ENCODE measurements at places on chromosomes 5 and 9. TPM values are rescaled to one million over a fixed set of nuclear protein-coding genes. Genes with fewer than 3 reads are reported as not detected.

The PTGDS gene
- 4.8 TPM for total RNA-seq

The WNK2 gene
- total RNA-seq: 69.4 TPM

The NIM1K gene
- 0.07 TPM for total RNA-seq

The GFPT2 gene
- 89.8 TPM for total RNA-seq

The CCNJL gene
- 26.9 TPM for total RNA-seq

The CHSY3 gene
- total RNA-seq: 0.37 TPM

The AGTPBP1 gene
- 53.3 TPM for total RNA-seq

The HTR4 gene
- not detected for total RNA-seq

The MZB1 gene
- total RNA-seq: 0.31 TPM

The GPR21 gene
- total RNA-seq: 1.0 TPM

The CNTLN gene
- 13.7 TPM for total RNA-seq

DNA sequence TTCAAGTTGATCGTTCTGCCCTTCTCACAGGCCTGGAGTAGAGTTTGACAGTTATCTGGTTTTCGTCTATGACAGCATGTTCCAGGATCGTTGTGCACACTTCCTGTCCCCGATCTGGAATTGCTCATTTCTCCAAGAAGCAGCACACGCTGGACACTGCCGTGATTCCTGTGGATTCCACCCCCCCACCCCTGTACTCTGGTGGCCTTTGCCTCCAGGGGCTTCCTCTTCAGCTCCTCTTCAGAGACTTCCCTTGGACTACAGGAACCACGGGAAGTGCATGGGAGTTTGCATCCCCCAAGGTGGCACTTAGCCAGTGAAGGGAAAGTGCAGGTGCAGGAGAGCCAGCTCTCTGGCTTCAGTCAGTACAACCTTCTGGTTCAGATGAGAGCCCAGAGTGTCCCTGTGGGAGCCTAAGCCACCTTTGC lies 160.7 kb downstream of the CACNA1B start:
- no peak for DNase-seq

- no peak for DNase-seq
Measured at GRCh38 chr5:148697180-148697808, 43.0 kb upstream of the HTR4 start.

- no peak for DNase-seq
Measured at GRCh38 chr9:127963041-127963358, 17.8 kb downstream of the EEIG1 start.

GRCh38 chr5:154446195-154447088 lies 645 bp downstream of the SAP30L start:
- peak; percentile 61 for DNase-seq

- DNase-seq: no peak
Measured at GRCh38 chr5:77991084-77991483, 214.9 kb upstream of the TBCA start.

DNA sequence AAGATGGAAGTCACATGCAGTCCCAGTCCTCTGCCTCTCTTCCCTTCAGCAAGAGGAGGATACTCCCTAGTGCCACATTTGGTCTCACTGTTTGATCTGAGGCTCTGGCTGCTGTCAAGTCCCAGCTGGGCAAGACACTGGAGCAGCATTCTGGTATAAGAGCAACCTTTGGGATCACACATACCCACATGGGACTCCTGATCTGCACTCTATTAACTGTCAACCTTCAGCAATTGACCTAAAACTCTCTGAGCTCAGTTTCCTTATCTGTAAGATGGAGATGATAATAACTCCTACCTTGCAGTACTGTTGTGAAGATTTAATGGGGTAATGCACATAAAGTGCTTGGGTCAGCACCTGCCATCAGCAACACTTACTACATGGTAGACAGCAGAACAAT lies 437.9 kb downstream of the PIK3R1 start:
- DNase-seq: no peak

GRCh38 chr9:6567140-6567591 lies 78.4 kb downstream of the GLDC start:
- DNase-seq: no peak

DNA sequence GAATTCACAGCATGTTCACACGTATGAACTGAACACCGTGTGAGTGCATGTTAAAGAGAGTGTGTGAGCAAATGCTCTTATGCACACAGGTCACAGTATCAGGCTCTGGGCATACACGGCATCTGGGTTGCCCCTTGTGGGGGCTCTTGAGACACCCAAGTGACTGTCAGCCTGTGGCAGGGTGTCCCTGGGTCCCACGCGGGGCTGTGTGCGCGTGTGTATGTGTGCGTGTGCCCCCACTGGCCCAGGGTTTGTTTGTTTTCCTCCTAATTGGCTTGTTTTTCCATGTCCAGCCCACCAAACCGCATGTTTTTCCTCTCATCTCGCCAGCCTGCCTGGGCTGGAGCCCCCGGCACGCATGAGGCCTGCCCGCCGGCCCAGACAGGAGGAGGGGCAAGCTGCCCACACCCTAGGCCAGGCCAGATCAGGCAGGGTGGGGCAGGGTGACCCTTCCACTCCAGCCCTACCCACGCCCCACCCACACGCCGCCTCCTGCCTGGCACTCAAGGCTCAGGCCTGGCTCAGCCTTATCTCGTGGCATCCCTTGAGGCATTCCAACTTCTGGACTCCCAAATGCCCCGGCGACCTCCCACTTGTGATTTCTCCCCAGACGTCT lies 28.8 kb downstream of the CNTFR start:
- DNase-seq: no peak

DNA sequence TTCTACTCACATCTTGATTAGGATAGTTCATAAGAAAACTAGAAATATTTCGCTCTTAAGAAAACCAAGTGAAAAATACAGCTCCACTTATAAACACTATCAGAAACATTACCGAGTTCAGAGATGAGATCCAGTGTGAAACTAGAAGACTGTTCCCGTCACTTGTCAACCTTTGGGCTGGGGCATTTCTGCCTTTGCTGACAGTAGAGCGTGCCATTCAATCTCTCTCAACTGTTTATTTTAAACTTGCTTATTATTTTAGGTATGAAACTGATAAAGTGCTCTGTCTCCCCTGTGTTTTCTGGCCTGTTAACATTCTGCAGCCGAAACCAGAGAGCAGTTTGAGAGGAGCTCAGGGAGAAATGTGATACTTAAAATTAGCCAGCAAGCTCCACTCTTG lies 16.7 kb downstream of the MRRF start:
- DNase-seq: no peak

- DNase-seq: no peak
Measured at GRCh38 chr5:72338689-72339209, 18.6 kb downstream of the PTCD2 start.
